ENCODE measurements at places on chromosomes 4 and X.

- DNase-seq = no peak
These were observed 212.8 kb downstream of the SPANXN3 start for GRCh38 chrX:143304518-143304917.

DNA sequence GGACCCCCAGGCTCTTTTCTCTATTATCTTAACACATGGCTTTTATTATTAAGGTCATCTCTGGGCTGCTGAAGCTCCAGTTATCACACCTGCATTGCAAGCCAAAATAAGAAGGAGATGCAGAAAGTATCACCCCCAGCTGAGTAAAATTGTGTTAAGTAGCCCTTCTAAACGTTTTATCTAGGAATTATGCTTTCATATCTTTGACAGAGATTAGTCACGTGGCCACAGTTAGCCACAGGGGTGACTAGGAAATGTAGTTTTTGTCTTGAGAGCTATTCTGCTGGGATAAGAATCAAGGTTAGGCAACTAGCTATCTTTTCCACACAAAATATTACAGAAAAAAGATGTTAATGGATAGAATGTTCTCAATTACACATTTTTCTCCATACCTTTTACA is 102.1 kb downstream of the ANXA3 start:
- no peak for DNase-seq

GRCh38 chrX:55801811-55802210 is 84.3 kb downstream of the RRAGB start:
- DNase-seq = no peak

DNA sequence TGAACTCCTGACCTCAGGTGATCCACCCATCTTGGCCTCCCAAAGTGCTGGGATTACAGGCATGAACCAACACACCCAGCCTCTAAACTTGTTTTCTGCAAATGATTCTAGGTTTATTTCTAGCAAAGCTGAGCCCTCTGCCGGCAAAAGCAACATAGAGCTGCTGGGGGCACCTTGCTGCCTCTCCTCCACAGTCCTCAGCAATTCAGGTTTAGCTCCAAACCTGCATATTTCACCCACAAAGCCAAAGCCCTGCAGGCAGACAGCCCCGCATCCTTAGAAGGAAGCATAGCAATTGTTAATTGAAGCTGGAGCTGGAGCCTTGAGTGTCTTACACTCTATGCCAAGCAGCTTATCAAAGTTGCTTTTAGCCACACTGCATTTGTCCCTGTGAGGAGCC is 24.9 kb upstream of the OCIAD2 start:
- DNase-seq = no peak

DNA sequence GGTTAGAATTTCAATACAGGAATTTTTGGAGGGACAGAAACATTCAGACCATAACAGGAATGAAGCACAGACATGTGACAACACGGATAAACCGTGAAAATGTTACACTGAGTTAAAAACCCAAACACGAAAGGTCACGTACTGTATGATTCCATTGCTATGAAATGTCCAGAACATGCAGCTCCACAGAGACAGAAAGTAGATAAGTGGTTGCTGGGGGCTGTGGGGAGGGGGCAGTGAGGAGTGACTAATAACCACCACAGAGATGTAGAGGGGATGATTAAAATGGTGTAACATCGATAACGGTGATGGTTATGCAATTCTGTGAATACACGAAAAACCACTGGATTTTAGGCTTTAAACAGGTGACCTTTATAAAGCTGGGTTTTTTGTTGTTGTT is 8.3 kb downstream of the GPR143 start:
- DNase-seq = no peak

GRCh38 chrX:82092307-82092706 is 890.4 kb downstream of the SH3BGRL start:
- no peak for DNase-seq

DNA sequence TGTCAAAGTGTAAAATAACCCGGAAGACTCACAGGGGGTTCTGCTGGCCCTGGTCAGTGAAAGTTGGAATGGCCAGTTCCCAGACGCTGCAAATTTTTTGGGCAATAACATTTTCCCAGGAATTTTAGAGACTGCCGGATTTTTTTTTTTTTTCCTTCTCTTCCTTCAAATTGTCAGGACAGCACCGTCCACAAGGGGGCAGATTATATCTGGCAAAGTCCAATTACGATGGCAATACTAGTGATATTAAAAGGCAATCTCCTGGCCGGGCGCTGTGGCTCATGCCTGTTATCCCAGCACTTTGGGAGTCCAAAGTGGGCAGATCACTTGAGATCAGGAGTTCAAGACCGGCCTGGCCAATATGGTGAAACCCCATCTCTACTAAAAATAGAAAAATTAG is 20.5 kb downstream of the SLC25A5 start:
- DNase-seq = peak; percentile 31

- DNase-seq = no peak
These were observed 334.3 kb upstream of the GATB start for GRCh38 chr4:152094970-152095700.

DNA sequence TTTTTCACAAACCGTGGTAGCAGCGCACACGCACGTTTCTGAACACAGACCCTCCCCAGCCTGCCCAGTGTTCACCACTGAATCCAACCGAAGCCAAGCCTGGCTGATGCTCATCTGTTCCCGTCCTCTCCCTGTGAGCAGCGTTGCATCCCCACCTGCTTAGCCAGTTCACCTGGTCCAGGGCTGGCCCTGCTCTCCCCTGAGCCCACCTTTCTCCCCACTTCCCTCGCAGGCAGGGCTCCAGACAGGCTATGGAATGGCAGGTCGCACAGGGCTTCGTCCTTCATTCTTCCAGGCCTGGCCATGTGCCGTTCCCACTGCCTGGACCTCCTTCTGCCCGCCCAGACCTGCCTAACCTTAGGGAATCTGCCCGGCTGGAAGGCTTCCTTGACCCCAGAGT is 246.9 kb downstream of the EVC2 start:
- DNase-seq = no peak

DNA sequence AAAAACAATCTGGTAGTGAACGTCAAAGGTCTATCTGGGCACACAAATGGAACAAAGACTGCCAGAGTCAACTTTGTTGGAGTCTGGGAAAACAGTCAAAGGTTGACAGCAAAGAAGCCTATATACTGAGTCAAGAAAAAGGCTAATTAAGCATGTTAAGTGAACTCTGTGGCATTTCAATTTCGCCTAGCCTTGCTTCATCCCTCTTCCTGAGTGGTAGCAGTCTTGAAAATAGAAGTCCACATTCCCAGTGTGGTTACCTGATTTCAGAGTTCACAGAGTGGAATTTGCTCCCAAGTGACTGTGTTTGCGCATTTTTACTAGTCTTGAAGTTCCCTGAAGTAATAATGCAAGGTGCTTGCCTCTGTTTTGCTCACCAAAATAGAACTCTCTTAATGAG is 760.0 kb downstream of the FSTL5 start:
- DNase-seq = no peak

GRCh38 chrX:68994135-68994890 is 165.5 kb downstream of the EFNB1 start:
- DNase-seq = no peak

DNA sequence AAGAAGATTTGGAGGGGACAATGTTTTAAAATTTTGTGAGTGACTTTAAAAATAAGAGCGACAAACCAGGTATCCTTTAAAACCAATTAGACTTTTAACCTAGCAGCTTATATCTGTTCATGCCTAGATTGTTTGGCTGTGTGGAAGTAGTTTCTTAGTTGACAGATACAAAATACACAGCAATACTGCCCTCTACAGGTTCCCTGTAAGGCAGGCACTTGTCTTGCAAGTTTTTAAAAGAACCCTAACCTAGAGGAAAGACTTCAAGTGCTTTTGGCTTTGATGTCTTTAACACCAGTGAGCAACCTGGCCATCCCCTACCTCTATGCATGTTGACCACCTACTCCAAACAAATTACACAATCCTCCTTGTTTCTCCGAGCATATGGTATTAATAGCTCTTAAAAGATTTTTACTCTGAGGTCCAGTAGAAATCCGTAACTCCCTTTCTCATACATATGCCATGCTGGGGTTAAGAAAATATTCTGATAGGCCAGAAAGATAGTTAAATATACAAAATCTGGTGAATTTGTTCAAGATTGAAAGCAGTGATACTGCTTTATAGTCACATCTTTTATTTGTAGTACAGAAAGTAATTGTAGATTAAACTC is 273.0 kb downstream of the ARHGAP24 start:
- no peak for DNase-seq

DNA sequence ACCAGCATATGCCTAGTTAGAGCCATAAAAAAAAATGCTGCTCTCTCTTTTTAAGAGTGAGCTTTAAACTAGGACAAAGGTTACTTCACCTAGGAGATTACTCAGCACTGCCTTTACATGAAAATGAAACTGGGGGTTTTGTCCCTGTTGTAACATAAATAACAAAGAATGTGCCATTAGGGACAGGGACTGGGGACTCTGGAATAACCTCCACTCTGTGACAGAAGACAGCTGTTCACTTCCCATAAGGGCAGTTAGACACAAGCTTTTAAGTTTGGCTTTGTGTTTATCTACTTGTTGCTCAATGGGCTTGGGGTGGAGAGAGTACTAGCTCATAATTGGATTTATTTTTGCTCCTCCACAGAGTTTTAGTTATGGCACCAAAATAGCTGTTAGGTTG is 11.9 kb downstream of the ENPEP start:
- DNase-seq = no peak

GRCh38 chr4:17232566-17233253 is 279.2 kb downstream of the QDPR start:
- DNase-seq = no peak

DNA sequence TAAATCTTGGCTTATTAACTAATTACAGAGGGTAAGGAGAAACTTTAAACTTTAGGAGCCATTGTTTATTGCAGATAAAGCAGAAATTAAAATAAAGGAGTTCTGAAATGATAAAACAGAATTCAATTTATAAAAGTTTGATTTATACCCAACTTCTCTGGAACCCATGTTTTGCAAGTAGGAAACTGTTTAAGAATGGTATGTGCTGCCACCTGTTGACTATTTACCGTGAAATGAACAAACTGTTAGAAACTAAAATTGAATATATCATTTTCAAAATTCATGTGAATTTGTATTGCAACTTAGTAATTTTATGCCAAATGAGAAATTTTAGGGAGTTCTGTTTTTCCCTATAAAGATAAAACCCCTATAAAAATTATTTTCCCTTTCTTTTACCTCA is 11.0 kb upstream of the TBC1D8B start:
- no peak for DNase-seq

- no peak for DNase-seq
These were observed 6.4 kb downstream of the ARX start for GRCh38 chrX:25009407-25009806.

DNA sequence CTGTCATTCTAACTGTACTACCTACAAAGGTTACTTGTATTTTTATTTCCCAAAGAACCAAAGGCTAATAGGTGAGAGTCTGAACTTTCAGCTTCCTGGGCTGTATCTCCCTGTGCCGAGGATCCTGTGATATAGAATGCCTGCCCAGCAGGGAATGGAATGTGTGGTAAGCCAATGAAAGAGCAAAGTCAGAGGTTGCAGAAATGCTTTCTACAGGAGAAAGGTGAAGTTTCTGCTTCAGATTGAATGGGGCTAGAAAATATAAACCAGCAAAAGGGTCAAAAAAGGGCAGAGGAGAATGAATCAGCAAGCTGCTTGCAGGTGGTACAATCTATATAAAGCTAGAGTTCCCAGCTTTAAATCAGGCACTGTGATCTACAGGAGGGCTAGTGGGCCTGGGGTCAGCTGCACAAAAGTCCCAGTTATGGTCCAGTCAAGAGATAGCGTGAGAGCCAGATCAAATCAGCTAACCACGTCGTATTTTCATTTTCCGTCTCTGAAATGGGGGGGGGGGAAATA is 146.1 kb downstream of the DCTD start:
- no peak for DNase-seq

- peak; percentile 53 for DNase-seq
These were observed 8.5 kb upstream of the AKAP17A start for GRCh38 chrX:1582686-1583437.

GRCh38 chrX:42567268-42567667 is 210.7 kb downstream of the PPP1R2C start:
- DNase-seq = no peak

- DNase-seq = no peak
These were observed 9.2 kb upstream of the SEPSECS start for GRCh38 chr4:25169446-25169845.

- no peak for DNase-seq
These were observed 51.6 kb upstream of the PDLIM5 start for GRCh38 chr4:94400191-94400590.

- no peak for DNase-seq
These were observed 209.3 kb downstream of the CHIC2 start for GRCh38 chr4:53854991-53855568.

DNA sequence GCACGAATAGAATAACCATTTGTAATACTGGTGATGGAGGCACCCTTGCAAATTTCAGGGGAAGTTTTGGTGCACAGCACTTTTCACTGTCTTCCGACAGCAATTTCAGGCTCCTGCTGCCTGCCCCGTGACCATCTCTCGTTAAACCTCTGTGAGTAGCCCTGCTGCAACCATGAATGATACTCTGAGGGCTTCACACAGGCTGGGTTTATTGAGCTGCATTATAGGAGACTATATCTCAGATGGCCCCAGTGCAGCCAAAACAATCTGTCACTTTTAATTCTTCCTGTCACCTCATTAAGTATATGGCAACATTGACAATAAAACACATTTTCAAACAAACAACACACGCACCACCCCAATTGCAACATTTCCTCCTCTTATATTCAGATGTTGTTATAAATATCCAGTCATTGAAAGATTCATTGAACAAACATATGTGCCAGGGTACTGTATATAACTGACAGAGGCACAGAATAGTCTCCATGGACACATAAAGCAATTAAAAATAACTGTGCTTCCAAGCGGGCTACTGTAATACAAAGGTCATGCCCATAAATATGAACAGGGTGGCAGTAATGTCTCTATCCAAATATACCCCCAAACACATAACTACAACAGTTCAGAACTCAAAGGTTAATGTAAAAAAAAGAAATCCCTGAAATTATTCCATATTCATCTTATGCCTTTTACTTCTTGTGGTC is 477.0 kb downstream of the GBA3 start:
- no peak for DNase-seq

- no peak for DNase-seq
These were observed 26.1 kb downstream of the RBM46 start for GRCh38 chr4:154807042-154807630.

DNA sequence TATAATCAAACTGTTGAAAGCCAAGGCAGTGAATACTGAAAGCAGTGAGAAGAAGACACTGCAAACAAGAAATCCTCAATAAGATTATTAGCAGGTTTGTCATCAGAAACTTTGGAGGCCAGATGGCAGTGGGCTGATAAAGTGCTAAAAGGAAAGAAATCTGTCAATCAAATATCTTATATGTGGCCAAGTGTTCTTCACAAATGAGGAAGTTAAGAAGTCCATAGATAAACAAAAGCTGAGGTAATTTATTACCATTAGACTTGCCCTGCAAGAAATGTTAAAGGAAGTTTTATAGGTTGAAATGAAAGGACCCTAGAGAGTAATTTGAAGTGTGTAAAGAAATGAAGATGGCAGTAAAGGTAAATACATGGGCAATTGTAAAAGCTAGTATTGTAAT is 586.6 kb downstream of the RAPGEF2 start:
- DNase-seq = no peak

All from activated gamma-delta T cell treated with Interleukin-2 at 50 U/mL for 16 hours (primary cell).